ENCODE measurements at places on chromosomes 5 and 9.

GRCh38 chr5:103489307-103489706, 73.3 kb downstream of the NUDT12 start:
- DNase-seq, result no peak

GRCh38 chr5:115684513-115685037, 58.7 kb upstream of the TMED7 start:
- DNase-seq, result no peak

GRCh38 chr9:117722108-117722761, 18.0 kb downstream of the TLR4 start:
- DNase-seq, result no peak

DNA sequence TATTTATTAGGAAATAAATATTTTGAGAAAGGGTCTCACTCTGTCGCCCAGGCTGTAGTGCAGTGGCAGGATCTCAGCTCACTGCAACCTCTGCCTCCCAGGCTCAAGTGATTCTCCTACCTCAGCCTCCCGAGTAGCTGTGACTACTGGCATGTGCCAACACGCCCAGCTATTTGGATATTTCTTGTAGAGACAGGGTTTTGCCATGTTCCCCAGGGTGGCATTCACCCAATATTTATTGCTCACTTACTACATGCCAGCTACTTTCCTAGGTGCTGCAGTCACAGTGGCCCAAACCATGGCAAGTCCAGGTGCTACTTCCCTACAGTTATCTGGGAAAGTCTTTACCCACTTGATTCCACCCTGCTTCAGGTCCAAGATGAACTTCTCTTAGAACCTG, 8.3 kb upstream of the MED7 start:
- DNase-seq, result no peak

- DNase-seq, result no peak
Measured at GRCh38 chr9:133060417-133060841, 1.4 kb upstream of the CEL start.

DNA sequence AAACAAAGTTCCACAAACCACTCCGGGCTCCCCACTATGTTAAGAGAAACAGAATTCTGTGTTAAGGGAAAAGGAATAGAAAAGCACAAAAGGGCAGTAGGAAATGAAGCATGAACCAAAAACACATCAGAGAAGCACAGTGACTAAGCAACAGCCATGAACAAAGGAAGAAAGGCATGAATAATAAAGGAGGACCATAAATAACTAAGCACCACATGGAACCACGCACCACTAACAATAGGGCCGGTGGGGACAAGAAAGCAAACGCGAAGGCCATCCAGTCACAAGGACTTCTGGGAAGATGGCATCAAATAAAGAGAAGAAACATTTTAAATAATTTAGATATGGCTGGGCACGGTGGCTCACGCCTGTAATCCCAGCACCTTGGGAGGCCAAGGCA, 18.0 kb downstream of the PRUNE2 start:
- DNase-seq, result no peak

- no peak for DNase-seq
Measured at GRCh38 chr5:146440870-146441495, 6.2 kb upstream of the TCERG1 start.

GRCh38 chr9:114385397-114386181, 2.2 kb downstream of the AKNA start:
- no peak for DNase-seq

- DNase-seq, result no peak
Measured at GRCh38 chr5:27313549-27313948, 275.2 kb upstream of the CDH9 start.

DNA sequence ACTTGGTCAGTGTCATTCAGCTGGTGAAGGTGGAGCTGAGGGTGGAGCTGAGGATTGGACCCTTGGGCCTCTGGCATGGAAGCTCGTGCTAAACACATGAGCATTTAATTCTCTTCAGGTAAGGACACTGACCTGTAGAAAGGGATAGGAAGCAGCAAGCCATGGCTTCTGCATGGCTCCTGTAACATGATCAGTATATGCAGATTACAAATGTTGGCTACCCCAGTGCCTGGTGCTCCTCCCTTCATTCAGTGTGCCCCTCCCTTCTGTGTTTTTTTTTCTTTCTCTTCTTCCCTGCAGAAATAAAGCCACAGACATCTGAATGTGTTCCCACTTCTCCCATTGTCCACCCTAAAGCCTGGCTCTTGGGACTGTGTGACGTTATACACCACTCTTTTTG, 52.9 kb downstream of the ARHGAP26 start:
- no peak for DNase-seq

- DNase-seq, result no peak
Measured at GRCh38 chr9:17669206-17669605, 90.3 kb downstream of the SH3GL2 start.

GRCh38 chr9:72539824-72540347, 18.5 kb downstream of the TMC1 start:
- DNase-seq, result no peak

DNA sequence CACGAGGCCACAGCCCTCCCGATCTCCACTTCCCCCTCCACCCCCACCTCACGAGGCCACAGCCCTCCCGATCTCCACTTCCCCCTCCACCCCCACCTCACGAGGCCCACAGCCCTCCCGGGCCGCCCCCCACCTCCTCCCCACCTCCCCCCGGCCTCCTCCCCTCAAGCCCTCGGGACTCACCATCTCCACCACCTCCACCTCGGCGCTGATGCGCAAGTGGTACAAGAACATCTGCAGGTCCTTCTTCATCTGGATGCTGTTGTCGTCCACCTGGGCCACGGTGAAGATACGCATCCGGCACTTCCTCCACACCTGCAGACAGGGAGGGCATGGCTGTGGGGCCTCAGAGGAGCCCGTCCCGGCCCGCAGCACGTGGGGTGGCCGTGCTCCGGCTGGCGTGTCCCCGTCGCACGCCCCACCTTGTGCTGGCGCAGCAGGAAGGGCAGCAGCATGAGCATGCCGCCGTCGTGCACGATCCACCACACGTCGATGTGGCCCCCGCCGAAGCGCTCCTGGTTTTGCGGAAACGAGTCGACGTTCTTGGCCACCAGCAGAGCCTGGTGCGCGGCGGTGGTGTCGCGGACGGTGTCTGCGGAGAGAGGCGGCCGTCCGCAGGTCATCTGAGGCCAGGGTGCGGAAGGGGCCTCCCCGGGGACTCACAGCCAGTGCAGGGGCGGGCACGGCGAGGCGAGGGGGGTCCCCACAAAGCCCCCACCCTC, 48.0 kb downstream of the SLC12A7 start:
- DNase-seq, result no peak

DNA sequence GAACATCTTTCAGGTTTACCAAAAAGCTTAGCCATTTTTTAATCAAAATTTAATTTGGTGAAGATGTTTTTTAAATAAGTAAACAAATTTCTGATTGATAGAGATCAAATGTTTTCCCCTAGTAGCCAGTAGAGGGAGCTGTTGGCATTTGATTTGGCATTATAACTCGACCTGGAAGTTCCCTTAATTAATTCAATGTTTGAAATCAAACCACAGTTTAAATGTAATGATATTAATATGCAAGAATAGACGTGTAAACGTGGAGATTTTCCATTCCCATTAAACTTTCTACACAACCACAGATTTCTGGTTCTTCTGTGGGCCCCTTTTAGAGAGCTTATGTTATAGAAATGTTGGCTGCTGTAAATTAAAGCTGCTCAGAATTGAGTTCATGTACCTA, 148.1 kb upstream of the MPDZ start:
- DNase-seq, result peak; percentile 30
